Activated CD4-positive, CD25-positive, alpha-beta regulatory T cell treated with anti-CD3 and anti-CD28 coated beads, Interleukin-2, amount 50 U/mL, for 24 hours (primary cell): ENCODE measurements at places on chromosomes 1 and 21.

GRCh38 chr1:226526801-226527595, 21.6 kb upstream of the STUM start:
- no peak for ATAC-seq

DNA sequence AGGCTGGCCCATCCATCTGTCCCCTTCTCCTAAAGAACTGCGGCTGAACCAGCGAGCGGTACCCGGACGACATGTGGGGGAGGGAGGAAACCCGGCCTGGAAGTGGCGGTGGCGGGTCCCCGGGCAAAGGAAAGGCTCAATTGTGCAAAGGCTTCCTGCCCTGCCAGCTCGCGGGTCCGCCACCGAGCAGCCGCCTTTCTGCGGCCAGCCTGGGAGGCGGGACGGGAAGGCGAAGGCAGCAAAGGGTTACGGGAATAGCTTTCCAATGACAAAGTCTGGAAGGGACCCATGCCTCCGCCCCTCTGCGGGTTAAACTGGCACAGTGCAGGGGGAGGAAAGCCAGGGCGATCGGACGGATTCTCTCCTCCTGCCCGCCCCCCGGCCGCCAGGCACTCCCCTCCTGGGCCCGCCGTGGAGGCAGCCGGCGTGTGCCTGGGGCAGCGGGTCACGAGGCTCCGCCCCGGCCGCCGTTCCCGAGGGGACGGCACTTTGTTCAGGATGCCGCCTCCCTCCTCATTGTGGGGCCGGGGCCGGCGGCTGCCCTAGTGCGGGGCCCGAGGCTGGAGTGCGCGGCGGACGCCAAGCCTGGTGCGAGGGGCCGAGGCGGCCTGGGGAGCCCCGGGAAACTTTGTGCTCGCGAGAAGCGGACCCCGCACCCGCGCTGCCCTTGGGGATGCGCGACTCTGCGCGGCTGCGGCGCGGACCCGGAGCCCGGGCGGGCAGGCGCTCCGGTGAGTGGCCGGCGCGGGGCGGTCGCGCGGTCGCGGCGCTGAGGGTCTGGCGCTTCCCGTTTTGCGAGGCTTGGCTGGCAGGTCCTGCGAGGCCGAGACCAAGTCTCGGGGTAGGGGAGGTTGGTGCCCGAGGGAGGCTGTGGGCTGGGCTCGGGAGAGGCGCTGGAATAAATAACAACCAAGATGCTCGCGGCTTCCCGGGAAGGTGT, at the start of gene NAV1:
Gene NAV1 (plus strand): TSS at position 516 of the 940 bp plus-strand sequence. CDS start 83,758 bp downstream, outside the sequence.
- ATAC-seq: no peak

GRCh38 chr1:167456524-167456923, 61.8 kb downstream of the CD247 start:
- no peak for ATAC-seq

GRCh38 chr1:155070721-155071569, 7.4 kb downstream of the EFNA4 start:
- peak; percentile 96 for ATAC-seq

- ATAC-seq: no peak
These were observed 31.4 kb downstream of the CTH start for GRCh38 chr1:70442490-70442889.

DNA sequence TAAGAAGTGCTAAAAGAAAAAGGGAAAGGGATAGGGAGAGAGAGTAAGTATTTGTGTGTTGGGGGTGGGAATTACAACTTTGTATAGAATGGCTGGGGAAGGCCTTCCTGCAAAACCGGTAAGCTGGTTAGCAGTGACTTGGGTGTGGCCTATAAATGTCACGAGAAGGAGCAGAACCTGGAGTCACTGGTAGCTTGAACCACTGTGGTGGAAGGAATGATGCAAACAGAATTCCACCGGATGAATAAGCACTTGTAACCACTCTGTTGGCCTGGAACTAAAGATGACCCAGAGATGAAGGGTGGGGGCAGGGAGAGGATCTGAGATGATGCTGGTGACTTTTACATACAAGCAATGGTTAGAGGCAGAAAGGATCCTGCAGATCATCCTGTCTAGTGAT, 8.9 kb downstream of the XKR8 start:
- ATAC-seq: no peak

DNA sequence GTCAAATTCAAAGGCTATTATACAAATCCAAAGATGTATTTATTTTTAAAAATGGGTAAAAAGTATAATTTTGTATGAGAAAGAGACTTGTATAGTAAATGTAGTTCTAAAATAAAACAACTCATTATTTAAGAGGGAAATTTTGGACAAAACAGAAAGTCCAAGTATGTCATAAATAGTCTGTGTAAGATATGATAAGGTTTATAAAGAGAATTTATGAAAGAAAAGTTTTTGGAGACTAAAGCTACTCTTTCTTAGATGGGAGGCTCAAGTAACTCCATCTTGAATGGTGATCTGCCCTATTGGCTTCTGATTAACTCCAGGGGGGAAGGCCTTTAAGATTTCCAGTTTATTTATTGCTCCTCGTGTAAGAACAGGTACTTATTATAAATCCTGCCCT, 14.7 kb upstream of the OR2T27 start:
- no peak for ATAC-seq
